ENCODE measurements at places on chromosomes 1 and 21.

- no peak for DNase-seq
These were observed 11.8 kb downstream of the PSEN2 start for GRCh38 chr1:226882187-226882586.

DNA sequence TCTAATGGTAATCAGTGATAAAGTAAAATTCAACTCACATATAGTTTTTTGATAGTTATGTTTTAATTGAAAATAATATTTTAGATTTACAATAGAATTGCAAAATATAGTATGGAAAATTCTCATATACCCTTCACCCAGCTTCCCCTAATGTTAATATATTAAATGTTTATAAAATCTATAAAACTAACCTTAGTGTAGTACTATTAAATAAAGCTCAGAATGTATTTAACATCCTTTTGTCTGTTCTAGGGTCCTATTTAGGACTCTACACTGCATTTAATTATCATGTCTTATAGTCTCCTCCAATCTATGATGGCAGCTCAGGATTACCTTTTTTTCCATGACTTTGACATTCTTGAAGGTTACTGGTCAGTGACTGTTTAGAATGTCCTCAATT is 389.2 kb downstream of the LMX1A start:
- DNase-seq: no peak

- DNase-seq: peak; percentile 95
These were observed 10.9 kb upstream of the ALDH4A1 start for GRCh38 chr1:18913065-18913835.

DNA sequence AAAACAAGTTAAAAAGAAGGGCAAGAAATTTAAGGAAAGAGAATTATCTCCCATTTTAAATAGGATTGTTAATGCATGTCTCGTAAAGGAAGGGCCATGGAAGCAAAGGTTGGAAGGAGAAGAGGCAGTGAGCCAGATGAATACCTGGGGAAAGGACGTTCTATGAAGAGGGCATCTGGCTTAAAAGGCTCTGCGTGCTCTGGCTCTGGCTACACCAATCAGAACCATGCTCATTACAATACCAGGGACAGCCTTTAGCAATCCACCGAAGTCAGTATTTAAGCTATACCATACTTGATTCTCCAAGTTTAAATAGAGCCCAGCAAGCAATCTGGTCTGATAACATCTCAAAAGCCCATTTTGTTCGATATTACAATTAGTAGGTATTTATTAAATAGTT is 58.5 kb upstream of the C1orf87 start:
- no peak for DNase-seq

GRCh38 chr1:157162345-157162744 is 24.1 kb upstream of the ETV3 start:
- DNase-seq: no peak

- peak; percentile 82 for DNase-seq
These were observed at the start of gene CHD5 for GRCh38 chr1:6180268-6180706. CHD5 (minus strand) TSS chr1:6180321; CDS start chr1:6180023, 298 bp downstream.

Measured in SK-N-SH (cell line).